ENCODE measurements at places on chromosomes 3 and 15. TPM values are rescaled to one million over a fixed set of nuclear protein-coding genes. Genes with fewer than 3 reads are reported as not detected.
A peak's percentile ranks its signal among the peaks of the same experiment; 100 is the strongest.

DNA sequence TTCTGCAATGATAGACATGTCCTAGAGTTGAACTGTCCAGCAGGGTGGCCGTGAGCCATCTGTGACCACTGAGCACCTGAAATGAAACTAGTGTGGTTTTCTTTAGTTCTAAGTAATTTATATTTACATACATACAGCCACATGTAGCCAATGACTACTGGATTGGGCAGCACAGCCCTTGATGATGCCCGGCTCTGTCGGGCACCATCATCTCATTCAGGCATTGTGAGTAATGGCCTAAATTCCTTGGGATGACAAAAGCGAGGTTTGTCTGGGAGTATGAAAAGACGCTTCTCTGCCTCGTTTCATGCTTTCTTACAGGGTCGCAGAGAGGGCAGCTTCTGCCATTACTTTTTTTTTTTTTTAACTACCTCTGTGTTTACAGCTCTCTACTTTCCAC, 251.9 kb upstream of the HES1 start:
- DNase-seq = no peak

ACKR4 gene
- 4.4 TPM for total RNA-seq

DNASE1L3 gene
- total RNA-seq = 0.07 TPM

DNA sequence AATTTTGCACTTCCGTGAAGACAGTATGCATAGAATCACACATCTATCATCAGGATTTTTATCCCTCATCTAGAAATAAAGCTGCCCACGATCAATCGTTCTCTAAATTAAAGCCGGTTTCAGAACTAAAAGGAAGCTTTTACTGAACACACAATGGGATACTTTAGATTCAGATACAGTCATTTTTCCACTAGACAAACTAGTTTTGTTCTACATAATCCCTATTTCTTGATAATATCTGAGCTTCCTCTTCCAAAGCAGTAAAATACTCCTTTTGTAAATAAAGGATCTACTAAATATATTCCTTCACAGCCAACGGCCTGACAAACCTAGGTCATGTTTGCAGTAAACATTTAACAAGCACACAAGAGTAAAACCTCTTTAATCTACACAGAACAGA, 2.0 kb upstream of the GANC start:
- no peak for DNase-seq

GRCh38 chr3:24374801-24375200, 119.8 kb downstream of the THRB start:
- DNase-seq = no peak

SRGAP3 gene
- not detected for total RNA-seq

DNA sequence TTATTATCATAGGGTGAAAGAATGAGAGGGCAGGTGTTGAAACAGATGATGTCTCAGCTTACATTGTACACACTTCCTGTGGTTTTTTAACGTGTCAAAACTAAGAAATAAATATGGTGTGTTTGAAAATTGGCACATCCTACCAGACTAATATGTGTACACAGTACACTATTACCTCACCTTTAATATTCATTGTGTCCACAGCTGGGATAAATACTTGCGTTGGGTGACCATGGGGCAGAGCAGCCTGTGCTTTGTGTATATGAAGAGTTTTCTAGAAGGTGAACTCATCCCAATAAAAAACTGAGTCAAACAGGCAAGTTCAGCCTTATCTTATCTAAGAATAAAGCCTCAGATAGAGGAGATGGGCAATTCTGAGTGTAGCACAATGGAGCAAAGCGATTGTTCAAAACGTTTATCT, 17.3 kb downstream of the SUCNR1 start:
- no peak for DNase-seq

DNA sequence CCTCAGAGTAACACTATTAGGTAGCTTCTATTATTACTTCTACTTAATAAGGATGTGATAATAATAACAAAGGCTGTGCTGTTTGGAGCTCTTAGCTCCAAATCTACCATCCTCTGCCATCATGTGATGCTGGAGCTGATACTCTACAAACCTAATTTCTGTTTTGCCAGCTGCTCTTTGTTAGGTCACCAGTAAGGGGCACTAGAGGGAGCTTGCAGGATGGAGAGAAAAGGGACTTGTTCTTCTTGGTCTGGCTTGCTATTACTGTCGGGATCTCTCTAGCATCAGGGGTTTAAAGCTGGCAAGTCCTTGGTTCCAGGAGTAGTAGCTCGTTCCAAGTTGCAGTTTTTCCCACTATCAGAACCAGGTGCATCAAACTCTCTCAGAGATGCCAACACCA, 194.9 kb upstream of the KBTBD8 start:
- DNase-seq = no peak

- no peak for DNase-seq
These were observed 233.4 kb downstream of the MEX3B start for GRCh38 chr15:81812456-81812855.

GRCh38 chr3:43870120-43870519, 179.4 kb downstream of the ABHD5 start:
- peak; percentile 54 for DNase-seq

DNA sequence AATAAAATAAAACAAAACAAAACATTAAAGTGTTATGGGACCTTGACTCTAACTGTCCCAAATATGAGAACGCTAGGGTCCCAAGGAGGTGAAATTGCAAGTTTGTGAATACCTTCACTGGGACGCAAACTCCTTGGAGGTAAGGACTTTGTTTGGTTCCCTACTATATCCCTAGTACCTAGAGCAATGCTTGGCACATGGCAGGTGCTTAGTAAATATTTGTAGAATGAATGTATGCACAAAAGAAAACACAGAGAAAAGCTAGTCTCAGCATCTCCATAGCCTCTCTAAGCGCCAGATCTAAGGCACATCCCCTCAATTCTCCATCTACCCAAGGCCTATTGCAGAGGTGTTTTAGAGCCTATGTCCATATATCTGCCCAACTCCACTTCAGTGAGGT, 30.5 kb downstream of the GPR176 start:
- DNase-seq = no peak

GRCh38 chr3:170162630-170163029, 18.9 kb downstream of the PHC3 start:
- no peak for DNase-seq

DNAH12 gene
- total RNA-seq = 0.04 TPM

- no peak for DNase-seq
These were observed 125.4 kb upstream of the PLCL2 start for GRCh38 chr3:16759227-16759903.

ACTC1 gene
- total RNA-seq = not detected

DNA sequence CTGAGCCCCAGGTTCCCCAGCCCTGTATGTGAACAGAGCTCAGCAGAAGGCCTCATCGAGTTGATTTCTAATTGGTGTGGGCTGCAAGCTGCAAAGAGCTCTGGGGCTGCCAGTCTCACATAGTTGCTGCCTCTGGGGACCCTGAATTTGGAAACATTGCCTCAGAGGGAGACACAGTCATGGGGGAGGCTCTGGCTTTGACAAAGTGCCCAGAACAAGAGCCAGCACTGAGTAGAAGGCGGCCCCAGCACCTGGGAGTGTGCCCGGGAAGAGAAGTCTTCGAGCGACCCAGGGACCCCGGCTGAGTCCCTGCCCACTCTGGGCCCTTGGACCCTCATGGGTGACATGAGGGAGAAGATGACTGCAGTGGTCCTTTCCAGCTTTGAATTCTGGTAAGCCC, 7.3 kb downstream of the NTRK3 start:
- DNase-seq = no peak

DNA sequence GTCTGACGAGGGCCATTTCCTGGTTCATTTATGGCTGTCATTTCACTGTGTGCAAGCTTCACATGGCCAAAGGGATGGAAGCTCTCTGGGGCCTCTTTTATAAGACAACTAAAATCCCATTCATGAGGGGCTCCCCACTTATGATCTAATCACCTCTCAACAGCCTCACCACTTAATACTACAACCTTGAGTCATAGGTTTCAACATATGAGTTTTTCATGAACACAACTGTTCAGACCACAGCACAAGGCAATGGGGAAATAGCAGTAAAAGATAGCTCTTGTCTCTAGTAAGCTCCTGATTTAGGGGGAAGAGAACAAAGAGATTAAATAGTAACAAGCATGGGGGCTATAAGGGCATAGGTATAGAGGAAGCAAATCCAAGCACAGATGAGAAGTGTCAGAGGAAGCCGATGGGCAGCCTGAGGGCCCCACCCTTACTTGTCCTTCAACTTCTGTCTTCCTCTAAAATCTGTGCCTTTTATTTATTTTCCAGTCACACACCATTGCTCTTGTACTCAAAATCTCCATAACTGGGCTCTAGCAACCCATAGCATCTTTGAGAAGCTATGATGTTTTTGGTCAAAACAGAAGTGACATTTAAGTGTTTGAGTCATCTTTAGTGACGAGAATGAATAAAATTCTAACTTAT, 329.1 kb downstream of the UNC13C start:
- no peak for DNase-seq

LRRIQ4 gene
- 0.07 TPM for total RNA-seq

DNA sequence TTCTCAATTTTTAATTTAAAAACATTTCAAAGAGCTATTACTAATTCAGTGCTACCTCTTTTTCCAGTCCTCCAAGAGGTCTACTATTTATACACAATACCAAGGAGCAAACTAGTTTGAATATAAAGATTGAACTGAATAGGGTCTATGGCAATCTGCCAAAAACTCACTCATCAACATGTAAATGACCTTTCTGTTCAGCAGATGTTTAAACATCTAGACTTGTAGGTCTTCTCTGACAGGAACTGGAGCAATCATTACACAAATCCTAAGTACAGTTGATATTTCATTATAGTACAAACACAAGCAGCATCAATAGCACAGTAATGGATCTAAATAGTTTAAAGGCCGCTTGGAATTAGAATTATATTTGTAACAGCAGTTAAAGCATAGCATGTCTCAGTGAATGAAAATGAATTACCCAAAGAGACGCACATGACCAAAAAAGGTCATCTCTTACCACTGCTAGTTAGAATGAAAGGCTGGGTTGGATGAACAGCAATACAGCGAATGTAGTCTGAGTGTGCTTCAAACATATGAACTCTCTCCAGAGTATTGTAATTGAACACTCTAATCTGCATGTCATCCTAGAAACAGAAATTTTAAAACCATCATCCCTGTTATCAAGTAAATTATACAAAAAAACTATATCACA, 10.7 kb downstream of the COPB2 start:
- no peak for DNase-seq

TIMP4 gene
- total RNA-seq = 0.07 TPM

DNA sequence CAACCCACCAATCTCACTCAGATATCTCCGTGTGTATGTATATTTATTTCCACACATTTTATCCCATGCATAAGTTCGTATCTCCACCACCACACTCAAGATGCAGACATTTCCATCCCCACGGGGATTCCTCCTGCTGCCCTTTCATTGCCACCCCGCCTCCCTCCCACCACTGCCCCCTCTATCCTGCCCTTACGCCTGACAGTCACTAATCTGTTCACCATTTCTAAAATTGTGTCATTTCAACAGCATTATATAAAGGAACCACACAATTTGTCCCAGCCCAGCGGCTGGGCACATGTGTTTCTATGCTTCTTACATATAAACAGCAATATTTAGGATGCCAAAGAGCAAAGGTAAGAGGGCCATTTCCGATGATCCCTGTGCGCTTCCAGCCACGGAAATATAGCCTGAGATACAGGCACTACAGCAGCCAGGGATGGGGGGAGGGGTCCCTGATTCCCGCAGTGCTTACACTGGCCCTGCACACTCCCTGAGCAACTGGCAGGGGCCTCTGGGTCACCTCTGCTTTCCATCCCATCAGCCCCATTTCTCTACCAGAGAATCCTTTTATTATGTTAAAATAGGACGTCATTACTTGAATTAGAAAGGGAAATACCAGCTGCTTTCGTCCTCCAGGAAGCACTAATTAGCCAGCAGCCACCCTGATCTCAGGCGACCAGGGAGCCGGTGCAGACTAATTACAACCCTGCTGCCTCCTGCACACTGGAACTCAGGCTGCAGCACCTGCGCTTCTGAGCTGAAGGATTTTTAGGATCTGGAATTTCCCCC, 372.0 kb upstream of the ATP10A start:
- DNase-seq = no peak

HCN4 gene
- total RNA-seq = not detected

DNA sequence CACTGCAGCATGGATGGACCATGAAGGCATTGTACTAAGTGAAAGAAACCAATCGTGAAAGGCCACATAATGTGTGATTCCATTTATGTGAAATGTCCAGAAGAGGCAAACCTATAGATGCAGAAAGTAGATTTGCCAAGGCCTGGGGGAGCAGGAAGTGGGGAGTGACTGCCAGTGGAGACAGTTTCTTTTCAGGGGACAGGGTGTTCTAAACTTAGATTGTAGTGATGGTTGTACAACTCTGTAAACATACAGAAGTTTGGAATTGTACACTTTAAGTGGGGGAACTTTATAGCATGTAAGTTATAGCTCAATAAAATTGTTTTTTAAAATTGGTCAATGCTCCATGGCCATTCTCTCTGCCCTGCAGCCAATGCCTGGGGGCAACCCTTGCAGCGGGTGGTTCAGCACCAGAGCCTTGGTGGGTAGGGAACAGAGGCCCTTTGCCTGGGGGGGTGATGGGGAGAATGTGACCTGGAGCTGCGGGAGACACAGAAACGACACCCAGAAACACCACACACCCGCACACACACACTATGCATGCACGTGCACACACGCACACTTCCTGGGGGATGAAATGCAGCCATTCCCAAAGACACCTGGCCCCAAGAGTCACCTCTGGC, 43.1 kb downstream of the DNAJB8 start:
- DNase-seq = no peak

- no peak for DNase-seq
These were observed 159.7 kb upstream of the CNTN4 start for GRCh38 chr3:1938975-1939374.

GRCh38 chr3:68088216-68088615, 433.8 kb upstream of the SUCLG2 start:
- DNase-seq = no peak

- no peak for DNase-seq
These were observed 742.0 kb downstream of the ZBBX start for GRCh38 chr3:166637984-166638530.

DNA sequence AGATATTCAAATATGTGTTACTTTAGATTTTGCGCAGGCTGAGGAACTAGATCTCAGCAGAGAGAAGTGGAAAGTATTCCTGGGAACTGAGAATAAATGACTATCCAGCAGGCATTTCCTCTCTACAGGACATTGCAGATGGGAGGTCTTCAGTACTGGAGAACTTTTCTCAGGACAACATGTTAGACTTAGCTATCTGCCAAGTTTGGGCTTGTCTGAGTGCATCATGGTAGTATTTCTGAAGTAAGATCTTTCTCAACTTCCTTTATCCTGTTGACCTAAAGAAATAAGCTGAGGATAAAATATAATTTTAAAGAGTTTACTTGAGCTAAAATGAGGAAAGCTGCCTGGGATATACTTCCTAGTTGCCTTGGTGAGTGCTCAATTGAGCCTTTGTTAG, 167.9 kb upstream of the BCHE start:
- DNase-seq = no peak

FETUB gene
- not detected for total RNA-seq

GABRR3 gene
- total RNA-seq = not detected

- DNase-seq = no peak
These were observed 941 bp upstream of the SH3BP5 start for GRCh38 chr3:15333099-15333955.

MRAS gene
- 13.3 TPM for total RNA-seq

Data from pulmonary artery endothelial cell (primary cell).